ENCODE measurements at places on chromosomes 7 and 10. TPM values are rescaled to one million over a fixed set of nuclear protein-coding genes. Genes with fewer than 3 reads are reported as not detected.

GRCh38 chr7:4939971-4940728 is 18.8 kb downstream of the MMD2 start:
- no peak for DNase-seq

GRCh38 chr7:30896783-30897637 is 14.6 kb upstream of the AQP1 start:
- DNase-seq, result no peak

DNA sequence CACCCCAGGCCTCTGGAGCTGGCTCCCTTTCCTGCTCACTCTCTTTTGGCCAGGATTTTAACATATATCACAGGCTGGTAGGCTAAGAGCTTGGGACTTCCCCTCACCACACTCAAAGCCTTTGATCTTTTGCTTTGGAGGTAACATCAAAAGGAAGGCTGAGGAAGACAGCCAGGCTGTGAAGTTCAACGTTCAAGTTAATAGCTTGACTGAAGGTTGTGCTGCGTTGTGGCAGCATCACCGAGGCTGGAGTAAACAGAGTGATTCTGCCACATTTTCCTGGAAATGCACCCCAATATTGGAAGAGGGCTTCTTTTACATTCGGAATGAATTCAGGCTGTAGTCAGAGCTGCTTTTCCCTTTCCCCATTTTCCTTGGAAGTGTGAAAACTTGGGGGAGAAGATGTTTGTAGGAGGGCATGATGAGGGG is 57.3 kb downstream of the TCF7L2 start:
- DNase-seq, result no peak

GRCh38 chr7:121563177-121563576 is 167.1 kb upstream of the FAM3C start:
- DNase-seq, result no peak

GRCh38 chr10:104293781-104294321 is 24.9 kb downstream of the GSTO2 start:
- no peak for DNase-seq

GRCh38 chr7:29327455-29327854 is 132.9 kb downstream of the CHN2 start:
- no peak for DNase-seq

DNA sequence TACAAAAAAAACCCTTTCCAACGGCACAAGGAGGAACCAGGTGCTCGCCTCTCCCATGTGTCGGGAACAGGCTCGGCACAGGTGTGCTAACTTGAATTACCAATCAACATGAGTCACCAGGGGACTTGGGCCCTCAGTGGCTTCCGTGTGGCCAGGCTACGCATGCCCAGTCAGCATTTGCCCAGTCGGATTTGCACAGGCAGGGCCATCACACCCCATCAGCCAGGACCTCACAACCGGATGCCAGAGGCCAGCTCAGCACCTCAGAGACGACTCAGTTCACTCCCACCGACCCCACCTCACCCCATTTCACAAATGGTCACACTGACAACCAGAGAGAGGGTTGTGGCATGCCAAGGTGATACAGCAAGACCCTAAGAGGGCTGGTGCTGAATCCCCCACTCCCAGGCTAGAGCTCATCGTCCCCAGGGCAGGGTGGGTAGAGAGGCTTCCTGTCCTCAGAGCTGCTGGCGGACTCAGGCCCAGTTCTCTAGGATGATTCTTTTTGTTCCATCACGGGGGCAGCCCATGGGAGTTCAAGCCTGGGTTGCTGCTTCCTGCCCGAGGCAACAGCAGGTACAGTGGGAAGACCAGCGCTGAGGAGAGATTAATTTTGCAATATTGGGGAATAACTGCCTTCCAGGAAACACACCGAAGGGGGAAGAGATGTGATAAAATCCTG is 13.6 kb downstream of the ANXA11 start:
- no peak for DNase-seq

DNA sequence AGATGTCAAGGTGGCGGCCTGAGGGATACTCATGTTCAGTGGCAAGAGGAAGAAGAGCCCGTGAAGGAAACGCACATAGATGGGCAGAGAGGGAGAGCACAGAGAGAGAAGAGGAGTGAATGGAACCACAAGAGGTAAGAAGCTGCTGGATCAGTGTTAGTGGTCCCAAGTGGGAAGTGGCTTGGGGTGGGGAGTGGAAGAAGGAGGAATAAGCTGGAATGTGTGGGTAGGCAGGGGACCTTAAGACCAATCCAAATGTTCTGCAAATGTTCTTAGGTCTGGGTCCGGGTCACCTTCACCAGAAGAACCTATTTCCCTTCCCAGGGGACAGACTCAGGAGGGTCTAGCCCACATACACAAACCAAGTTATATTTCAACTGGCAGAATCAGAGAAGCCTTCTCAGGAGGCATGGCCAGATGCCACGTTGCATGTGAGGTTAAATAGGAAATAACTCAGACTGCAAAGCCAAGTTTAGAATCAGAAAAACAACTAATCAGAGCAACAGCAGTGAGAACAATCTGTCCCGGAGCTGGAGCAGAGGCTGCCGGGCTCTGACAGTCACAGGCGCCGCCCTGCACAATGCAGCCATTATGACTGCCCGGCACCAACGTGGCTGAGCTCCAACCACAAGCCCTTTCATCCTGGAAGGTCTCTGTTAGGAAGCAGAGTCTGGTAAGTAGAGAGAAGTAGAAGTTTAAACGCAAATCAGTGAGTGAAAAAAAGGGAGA is 78.6 kb upstream of the ARMC3 start:
- DNase-seq, result no peak

DNA sequence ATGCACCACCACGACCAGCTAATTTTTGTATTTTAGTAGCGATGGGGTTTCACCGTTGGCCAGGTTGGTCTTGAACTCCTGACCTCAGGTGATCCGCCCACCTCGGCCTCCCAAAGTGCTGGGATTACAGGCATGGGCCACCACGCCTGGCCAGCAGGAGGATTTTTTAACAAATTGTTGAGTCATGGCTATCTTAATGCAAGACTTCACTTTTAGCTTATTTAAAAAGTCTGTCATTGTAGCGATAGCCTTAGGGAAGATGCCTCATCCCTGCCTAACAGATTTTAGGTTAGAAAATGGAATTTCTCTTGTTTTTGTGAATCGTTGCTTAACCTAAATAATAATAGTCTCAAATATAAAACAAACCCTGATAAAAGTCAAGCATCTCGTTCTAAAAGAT is 35.5 kb downstream of the PPP2R2D start:
- DNase-seq, result no peak

DNA sequence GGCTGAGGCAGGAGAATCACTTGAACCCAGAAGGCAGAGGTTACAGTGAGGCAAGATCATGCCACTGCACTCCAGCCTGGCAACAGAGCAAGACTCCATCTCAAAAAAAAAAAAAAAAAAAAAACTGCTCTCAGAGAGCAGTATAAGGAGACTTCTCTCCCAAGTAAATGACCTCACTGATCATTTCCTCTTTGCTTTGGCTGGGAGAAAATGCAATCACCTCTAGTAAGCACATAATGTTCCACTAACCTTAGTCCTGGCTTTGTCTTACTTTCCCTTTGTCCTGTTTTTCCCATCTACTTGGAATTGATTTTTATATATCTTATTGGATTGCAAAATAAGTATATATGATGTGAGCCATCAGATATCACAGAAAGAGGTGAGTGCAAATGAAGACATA is 2.5 kb downstream of the SLC25A13 start:
- DNase-seq, result no peak

- DNase-seq, result no peak
Measured at GRCh38 chr7:3301831-3302618, 973 bp downstream of the SDK1 start.

- DNase-seq, result no peak
Measured at GRCh38 chr7:139620676-139621344, 97.3 kb downstream of the CLEC2L start.

GRCh38 chr7:30459591-30460245 is 18.9 kb downstream of the NOD1 start:
- DNase-seq, result peak; percentile 85

GRCh38 chr10:76902949-76903348 is 734.7 kb downstream of the KCNMA1 start:
- DNase-seq, result no peak

GRCh38 chr7:106806556-106806955 is 58.5 kb upstream of the PIK3CG start:
- DNase-seq, result no peak

- no peak for DNase-seq
Measured at GRCh38 chr7:24152356-24152755, 131.6 kb upstream of the NPY start.

GRCh38 chr10:54800741-54801421 is at the start of gene PCDH15:
PCDH15 (minus strand) TSS chr10:54801231; CDS start chr10:54664262, 136,969 bp downstream.
- DNase-seq, result no peak

DNA sequence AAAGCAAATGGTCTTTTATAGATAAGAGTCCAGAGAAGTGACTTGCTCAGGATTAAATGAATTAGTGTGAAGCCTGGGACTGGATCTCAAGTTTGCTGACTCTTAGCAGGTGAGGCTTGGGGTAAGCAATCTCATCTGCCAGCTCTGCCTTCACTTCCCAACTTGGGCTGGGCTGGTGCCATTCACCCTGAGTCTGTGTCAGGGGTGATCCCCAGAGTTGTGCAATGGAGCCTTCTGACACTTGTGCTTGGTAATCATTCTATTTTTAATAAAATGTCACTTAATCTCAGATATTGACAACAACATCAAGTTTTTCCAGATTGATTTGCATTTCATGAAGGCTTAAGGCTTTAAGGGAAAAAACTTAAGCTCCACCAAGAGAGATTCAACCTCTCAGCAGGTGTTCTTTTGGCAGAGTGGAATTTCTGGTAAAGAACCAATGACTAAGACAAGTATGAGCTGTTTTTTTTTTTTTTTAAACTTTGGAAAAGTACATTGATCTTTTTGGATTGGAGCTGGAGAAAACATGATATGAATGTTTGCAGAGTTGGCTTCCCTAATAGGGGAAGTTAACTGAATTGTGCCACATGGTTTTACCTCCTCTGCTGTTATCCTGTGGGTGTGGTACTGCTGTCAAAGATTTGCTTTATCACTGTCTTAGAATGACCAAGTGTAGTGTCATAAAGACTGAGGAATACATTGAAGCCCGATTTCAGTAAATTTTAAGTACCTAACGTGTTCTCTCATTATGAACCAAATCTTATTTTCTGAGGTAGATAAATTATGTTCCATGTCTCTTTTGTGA is 48.6 kb upstream of the GPR37 start:
- DNase-seq, result no peak

- DNase-seq, result no peak
Measured at GRCh38 chr10:18582803-18583202, 68.6 kb downstream of the NSUN6 start.

DNA sequence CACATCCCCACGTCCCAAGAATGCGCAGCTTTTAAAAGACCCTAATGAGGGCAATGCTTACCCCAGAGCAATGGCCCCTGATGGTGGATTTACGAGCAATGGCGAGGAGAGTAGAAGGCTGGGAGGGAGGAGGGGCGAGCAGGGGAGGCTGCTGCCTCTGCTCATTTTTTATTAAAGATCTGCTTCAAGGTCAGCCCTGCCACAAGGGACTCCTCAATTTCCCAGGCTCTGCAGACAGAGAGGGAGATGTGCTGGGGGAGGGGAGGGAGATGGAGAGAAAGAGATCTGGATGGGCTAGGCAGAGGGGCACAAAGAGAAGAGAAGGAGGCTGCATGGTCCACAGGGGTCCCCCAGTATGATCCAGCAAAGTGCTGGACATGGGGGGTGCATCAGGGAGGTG is 7.8 kb upstream of the SRRM3 start:
- no peak for DNase-seq

GRCh38 chr10:43078986-43079273 is 2.1 kb downstream of the RET start:
- no peak for DNase-seq

DNA sequence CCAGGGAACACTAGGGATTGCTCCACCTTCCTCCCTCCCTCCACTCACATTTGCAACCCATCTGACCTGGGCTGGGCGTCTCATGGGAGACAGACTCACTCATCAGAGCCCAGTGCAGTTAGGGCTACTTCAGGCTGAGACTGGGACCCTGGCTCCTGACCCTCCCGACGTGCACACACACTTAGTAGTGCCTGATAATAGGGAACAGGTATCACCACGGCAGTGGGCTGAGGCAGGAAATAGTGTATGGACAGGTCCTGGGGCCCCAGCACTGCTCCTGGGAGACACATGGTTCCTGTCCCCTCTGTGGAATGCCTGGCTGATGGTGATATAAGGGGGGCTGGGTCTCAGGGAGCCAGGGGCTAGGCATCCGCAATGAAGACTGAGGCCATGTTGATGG is 14.3 kb downstream of the AQP1 start:
- no peak for DNase-seq

GRCh38 chr10:52265131-52265926 is 48.8 kb upstream of the DKK1 start:
- no peak for DNase-seq

GRCh38 chr7:129376076-129376777 is 58.0 kb upstream of the STRIP2 start:
- DNase-seq, result no peak

KLF14 gene
- polyA plus RNA-seq, result not detected

ADCY1 gene
- 0.10 TPM for polyA plus RNA-seq

PON3 gene
- not detected for polyA plus RNA-seq

PPP2R2D gene
- polyA plus RNA-seq, result 27.9 TPM

PLCE1 gene
- 2.0 TPM for polyA plus RNA-seq

ADARB2 gene
- not detected for polyA plus RNA-seq

OR2A1 gene
- polyA plus RNA-seq, result not detected

CYP26C1 gene
- polyA plus RNA-seq, result not detected

AGAP5 gene
- 3.3 TPM for polyA plus RNA-seq

SLC26A5 gene
- polyA plus RNA-seq, result not detected

AGR3 gene
- not detected for polyA plus RNA-seq

DUSP5 gene
- 35.7 TPM for polyA plus RNA-seq

CRYGN gene
- not detected for polyA plus RNA-seq

ZFAND4 gene
- polyA plus RNA-seq, result 3.4 TPM

GRM8 gene
- not detected for polyA plus RNA-seq

CTNNA3 gene
- polyA plus RNA-seq, result 0.21 TPM
